ENCODE measurements at places on chromosomes 12 and 14.
A peak's percentile ranks its signal among the peaks of the same experiment; 100 is the strongest.

- DNase-seq = peak; percentile 68
Measured at GRCh38 chr12:9925705-9926393, 6.3 kb downstream of the CLEC2A start.

DNA sequence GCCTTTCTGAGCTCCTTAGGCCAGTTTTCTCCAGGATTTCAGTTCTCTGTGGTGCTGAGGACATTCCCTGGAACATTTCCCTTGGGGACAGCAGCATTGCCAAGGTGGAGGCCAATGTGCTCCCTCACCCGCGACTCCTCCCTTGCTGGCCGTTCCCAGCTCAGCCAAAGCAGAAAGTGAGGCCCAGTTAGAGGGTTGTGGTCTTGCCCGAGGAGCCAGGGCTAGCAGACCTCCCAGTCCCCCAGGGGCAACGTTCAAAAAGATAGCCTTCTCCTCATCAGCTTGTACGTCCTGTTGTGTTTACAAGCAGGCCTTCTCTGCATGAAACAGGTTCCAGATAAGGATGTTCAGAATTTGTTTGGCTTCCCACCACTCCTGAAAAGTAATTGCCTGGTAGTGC, 78.4 kb downstream of the SSPN start:
- DNase-seq = no peak

DNA sequence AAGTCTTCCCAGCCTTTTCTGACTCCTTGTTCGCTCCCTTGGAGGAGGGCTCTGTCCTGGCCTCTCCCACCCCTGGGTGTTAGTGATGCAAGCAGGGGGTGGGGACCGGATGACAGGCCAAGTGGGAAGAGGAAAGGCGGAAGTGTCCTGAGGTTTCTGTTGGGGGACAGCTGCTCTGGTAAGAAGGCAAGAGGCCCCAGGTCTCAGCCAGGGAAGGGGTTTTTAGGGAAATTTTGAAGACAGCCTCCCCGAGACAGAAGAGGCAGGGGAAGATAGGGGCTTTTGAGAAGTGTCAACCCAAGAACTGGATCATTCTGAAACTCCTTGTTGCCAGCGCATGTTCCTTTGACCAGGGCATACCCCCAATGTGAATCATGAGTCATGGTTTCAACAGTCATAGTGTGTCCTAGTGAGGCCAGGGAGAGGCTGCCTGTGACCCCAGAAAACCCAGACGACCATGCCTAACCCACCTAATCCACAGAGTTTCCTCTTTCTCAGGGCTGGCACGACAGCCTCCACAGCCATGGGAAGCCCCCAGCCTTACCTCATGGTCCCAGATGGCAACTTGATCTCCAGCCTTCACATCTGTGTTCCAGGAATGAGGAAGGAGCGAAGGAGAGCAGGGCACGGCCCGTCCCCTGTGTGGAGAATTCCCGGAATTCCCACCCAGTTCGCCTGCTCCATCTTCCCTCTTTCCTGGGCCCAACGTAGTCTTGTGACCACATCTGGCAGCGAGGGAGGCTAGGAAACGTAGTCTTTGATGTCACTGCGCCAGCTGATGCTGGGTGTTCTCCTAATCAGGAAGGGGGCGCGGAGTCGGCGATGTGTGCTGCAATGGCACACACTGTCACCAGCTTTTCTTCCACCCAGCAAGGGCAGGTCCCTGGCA, 4.9 kb upstream of the GPR132 start:
- DNase-seq = peak; percentile 59

GRCh38 chr12:24360907-24361306, 411.4 kb upstream of the SOX5 start:
- peak; percentile 82 for DNase-seq

- DNase-seq = no peak
Measured at GRCh38 chr12:75207338-75208083, 2.1 kb downstream of the KCNC2 start.

DNA sequence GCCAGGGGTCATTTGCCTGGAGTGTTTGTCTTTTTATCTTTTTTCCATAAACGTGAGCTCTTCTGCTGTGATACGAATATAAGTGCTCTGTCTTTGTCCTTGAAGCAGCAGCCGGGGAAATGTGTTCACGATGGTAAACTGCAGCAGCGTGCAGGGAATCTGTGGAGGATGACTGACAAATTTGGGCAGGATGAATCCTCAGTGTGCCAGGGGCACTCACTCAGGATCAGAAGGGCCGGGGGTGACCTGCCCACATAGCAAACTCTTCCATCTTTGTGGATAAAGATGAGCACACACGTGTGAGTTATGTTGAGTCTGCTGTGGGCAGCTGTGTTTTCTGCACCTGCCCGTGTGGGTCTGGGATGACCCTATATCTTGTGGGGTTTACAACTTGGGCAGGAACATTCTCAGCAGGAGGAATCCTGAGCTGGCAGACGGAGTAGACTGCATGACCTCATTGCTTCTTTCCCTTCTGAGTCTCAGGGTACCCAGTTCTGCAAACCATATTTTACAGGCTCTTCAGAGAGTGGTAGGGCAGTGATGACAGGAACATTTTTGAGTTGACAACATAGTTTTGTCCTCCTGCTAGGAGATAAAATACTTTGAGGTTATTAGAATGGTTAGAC, 711 bp downstream of the ANO4 start:
- no peak for DNase-seq

- peak; percentile 86 for DNase-seq
Measured at GRCh38 chr12:131737150-131737827, 26.4 kb downstream of the SFSWAP start.

DNA sequence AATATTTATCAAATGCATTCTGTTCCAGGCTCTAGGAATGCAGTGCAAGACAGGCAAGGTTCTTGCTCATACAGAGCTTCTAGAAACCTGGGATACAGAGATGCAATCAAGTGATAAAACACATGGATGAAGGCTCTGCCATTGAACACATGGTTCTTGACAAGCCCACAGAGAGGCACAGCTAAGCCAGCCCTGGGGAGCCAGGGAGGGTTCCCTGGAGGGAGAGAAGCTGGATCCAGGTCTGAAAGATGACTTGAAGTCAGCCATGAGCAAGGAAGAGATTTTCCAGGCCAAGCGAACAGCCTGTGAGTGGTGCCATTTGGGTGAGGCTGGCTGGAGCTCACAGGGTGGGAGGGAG, 66.2 kb downstream of the IRF2BPL start:
- DNase-seq = no peak

DNA sequence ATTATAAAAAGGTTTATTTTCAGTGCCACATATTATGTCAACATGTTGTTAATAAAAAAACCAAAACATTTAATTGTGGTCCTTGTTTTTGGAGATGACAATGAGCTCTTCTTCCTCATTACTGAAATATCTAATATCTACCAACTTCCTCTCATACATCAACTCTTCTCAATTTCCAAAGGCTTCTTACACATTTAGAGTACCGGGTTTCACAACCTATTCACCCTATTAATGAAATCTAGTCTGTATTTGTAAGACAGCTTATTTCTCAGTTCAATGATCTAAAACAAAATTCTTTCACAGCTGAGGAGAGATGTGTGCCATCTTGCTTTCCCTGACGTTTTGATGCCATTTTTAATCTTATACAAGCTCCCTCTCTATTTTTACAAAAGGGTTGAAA, 14.5 kb downstream of the NRDE2 start:
- DNase-seq = no peak

DNA sequence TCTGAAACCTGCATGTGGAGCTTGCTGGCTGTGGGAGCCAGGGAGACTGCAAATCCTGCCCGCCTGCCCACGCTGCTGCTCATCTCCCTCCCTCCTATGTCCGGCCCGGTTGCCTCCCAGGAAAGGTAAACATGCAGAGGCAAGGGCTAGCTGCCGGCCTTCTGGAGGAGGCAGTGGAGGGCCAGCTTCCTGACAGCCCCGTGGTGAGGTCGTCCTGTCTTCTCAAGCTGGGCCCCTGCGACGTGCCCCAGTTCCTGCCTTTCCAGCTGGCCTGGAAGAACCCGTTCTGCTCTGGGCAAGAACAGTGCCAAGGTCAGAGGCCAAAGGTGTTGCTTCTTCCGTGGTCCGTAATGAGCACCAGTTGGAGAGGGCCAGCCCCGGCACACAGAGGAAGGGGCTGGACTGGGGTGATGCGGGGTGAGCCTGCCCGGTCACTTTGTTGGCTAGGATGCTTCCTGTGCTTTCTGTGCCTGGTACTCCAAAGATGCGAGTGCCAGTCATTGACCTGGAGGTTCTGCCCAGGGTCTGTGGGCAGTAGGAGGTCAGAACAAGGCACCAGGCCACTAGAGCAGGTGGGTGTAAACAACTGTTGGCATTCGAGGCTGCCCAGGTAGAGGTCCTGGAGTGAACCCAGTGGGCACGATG, 25.3 kb downstream of the TPCN1 start:
- DNase-seq = no peak

DNA sequence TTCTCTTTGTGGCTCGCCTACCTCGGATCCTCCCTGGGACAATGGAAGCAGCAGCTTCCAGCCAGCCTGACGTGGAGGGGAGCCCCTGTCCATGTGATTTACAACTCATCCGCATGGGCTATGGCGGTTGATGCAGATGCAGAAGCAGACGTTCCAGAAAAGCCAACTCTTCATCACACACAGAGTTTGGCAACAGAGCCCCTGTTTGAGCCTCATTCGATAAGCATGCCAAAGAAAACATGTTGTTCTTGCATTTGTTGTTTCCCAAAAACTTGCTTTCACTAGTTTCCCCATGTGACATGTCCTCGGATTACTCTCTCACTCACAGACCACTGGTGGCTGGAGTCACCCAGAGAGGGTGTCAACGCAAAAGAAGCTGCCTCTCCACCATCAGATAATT, 16.4 kb upstream of the TC2N start:
- DNase-seq = no peak

GRCh38 chr12:51972849-51973273, 21.4 kb downstream of the ACVR1B start:
- DNase-seq = no peak

DNA sequence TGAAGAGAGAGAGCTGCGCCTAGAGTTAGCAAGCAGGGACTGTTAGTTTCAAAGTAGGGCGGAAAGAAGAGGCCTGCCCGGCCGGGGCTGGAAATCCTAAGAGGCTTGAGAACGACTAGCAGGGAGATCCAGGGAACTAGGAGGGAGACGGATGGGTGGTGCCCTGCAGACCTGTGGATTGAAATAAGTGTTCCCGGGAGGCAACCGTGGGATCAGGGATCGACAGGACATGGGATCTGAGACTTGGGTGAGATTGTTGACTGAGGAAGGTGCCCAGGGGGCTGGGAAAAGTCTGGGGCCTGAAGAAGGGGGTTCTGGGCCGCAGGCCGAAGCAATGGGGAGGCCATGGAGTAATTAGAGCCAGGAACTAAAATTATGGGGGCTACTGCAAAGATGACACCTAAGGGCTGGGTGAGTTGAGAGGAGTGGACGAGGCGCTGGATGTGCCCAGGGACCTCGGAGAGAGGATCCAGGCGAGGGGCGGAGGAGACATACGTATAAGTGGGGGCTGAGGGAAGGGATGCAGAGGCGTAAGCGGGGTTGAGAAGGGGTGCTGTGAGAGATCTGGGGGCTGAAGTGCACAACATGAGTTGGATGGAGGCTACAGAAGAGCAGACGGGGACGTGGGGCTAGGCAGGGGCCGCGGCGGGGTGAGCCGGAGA, 635 bp downstream of the LTA4H start:
- peak; percentile 59 for DNase-seq

DNA sequence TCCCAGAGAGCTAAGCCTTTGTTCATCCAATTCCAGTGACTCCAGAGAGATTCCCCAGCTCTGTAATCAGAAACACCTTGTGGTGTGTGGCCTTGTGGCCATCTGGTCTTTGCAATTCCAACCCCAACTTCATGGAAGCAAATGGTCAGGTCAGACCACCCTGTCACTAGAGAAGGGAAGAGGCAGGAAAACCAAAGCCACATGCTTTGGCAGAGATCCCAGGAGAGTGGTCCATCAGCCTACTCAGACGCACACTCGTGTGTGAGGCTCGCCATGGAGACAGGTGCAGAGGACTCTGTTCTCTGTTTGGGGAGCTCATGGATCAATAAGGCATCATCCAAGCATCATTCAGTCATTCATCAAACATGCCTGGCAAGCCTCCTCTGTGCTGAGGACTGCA, 46.2 kb upstream of the TUNAR start:
- DNase-seq = no peak

Measured in ELR (cell line).